Left lung (tissue), 14 donors: ENCODE measurements at places on chromosomes 13 and 19. TPM values are rescaled to one million over a fixed set of nuclear protein-coding genes. Genes with fewer than 3 reads are reported as not detected.

KCNRG gene
- polyA plus RNA-seq: 2.5 TPM

CDC42EP5 gene
- polyA plus RNA-seq: 24.0 TPM

FCER2 gene
- polyA plus RNA-seq: 0.61 TPM

GARIN5A gene
- polyA plus RNA-seq: 5.4 TPM

DNA sequence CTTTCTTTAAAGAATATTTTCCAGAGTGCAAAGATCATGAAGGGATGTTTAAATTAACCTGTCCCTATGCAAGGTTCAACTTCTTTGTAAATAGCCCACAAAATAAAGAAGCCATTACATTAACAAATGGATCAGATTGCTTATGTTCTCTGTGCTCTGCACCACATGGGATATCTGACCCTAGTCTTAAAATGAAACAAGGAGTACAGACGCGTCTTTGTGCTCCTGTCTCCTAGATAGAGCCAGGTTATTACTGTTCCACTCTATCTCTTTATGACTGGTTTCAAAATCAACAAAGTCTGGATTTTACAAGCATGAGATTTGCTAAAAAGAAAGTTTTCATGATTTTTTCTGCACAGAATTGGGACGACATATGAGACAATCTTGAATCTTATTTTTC lies 339.4 kb downstream of the KLF12 start:
- no peak for DNase-seq

- no peak for DNase-seq
Measured at GRCh38 chr13:111322916-111323331, 2.5 kb downstream of the TEX29 start.

DNA sequence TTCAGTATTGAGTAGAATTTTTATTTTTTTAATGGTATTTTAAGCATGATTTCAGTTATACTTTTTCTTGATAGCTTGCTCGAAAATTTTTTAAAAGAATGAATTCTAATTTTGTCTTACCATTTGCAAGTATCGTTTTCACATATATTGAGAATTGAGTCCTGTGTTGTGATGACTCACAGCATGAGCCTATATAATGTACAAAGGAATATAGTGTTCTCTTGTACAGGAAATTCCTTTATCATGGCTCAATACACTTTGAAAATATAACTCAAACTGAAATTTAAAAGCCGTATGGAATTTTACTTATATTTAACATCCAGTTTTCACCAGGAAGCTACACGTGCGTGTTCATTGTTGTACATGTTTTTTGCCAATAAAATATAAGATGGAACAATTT lies 161.1 kb upstream of the TMTC4 start:
- DNase-seq: no peak

DNA sequence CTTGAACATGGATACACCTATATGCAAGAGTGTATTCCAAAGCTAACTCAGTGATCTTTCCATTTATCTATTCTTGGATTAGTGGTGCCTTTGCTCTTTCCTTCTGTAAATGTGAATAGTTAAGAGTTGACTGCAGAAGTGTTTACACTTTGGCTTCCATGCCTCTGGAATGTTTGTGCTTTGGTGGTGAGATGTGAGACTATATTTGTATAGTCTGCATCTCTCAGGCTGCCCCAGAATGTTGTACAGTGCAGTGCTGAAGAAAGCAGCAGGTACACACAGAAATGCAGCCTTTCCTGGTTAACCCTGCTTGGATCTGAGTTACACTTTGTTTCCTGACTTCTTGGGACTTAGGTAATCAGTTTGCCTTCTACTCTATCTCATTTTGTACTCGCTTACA lies 90.2 kb downstream of the DNAJC15 start:
- DNase-seq: no peak

DNA sequence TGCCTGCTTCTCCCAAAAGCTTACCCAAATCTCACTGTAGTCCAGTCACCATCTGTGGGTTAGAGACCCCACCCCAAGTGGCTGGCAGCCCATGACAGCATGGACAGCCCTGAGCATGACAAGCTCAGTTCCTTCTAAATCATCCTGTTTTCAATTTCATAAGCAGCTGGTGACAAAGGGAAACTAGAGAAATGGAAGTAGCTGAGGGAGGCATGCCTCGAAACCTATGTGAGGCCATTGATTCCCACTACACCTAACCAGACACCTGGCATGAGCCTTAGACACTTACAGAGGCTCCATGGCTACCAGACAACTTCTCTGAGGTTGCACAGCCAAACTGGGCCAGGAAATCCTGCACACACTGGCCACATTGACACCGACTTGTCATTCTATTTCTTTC lies 56.2 kb downstream of the ABCC4 start:
- no peak for DNase-seq

DNA sequence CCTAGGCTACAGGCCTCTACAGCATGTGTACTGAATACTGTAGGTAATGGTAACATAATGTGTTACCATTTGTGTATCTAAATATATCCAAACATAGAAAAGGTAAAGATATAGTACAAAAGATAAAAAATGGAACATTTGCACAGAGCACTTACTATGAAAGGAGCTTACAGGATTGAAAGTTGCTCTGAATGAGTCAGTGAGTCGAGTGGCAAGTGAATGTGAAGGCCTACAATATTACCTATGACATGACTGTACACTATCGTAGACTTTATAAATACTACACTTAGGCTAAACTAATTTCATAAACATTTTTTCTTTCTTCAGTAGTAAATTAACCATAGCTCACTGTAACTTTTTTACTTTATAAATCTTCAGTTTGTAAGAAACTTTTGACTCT lies 35.1 kb downstream of the LPAR6 start:
- DNase-seq: no peak

DNA sequence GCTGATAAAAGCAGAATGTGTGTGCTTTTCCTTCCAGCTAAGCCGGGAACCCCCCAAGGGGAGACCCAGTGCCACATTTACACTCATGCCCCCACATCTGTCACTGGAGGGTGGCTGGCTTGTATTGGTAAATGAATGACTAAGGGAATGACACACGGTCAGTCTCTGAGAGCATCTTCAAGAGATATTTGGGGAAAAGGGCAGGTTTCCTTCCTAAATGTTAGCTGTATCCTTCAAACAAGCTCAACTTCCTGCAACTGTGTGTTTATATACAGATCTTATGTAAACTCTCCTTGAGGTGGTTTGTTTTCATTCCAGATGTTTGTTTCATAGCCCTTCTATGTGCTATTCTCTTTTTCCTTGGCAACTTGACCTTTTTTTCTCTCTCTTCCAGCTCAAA lies 192.6 kb downstream of the COL4A1 start:
- no peak for DNase-seq

- no peak for DNase-seq
Measured at GRCh38 chr13:97189928-97190327, 32.2 kb upstream of the MBNL2 start.

DNA sequence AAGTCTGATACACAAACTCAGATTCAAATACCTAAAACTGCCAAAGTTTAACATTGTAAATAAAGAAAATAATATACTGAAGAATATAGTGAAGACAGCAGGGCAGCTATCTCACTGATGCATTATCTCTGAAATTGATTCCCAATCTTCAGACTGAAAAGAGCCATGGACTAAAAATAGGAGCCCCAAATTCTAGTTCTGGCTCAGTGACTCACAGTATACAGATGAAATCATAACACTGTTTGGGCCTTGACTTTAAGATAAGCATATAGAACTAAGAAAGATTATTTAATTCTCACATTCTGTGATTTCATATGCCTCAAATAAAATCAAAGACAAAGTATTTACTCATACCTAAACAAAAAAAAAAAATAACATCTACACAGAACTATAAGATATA lies 53.9 kb downstream of the RBM26 start:
- DNase-seq: no peak

- no peak for DNase-seq
Measured at GRCh38 chr19:42498169-42498757, 30.0 kb downstream of the CEACAM1 start.

GRCh38 chr13:76214001-76214400 lies 577.9 kb downstream of the LMO7 start:
- no peak for DNase-seq

- no peak for DNase-seq
Measured at GRCh38 chr19:1416014-1416841, 8.8 kb downstream of the DAZAP1 start.
